ENCODE measurements at places on chromosomes 2 and 18.

DNA sequence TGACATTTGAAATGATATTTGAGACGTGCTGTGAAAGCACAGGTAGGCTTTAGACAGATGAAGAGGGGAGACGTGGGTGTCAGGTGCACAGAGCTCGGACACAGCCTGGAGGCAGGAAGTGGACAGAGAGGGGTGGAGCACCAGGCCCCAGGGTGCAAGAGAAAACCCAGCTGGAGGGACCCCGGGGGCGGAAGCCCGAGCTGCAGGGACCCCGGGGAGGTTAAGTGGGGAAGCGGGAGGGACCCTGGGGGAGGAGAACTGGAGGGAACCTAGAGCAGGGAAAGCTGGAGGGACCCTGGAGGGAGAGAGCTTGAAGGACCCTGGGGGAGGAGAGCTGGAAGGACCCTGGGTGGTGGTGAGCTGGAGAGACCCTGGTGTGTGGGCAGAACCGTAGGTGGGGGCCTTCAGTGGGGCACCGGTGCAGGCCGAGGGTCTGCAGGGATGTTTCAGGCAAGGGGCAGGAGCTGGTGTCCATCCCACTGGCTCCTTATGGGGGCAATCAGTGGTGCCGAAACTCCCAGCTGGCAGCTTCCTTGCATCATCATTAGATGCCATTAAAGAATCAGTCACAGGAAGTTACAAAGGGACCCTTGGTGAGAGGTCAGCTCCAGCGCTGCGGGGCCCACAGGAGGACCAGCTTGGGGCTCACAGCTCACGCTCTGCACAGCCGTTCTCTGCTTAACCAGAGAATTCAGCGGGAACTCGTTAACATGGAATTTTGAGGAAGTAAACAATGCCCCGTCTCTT is 246.6 kb downstream of the EIPR1 start:
- DNase-seq: no peak

GRCh38 chr2:234240917-234241316 is 190.4 kb downstream of the SPP2 start:
- no peak for DNase-seq

GRCh38 chr2:47190188-47190881 is 35.2 kb upstream of the STPG4 start:
- no peak for DNase-seq

GRCh38 chr2:2719015-2719414 is 387.9 kb upstream of the MYT1L start:
- no peak for DNase-seq

DNA sequence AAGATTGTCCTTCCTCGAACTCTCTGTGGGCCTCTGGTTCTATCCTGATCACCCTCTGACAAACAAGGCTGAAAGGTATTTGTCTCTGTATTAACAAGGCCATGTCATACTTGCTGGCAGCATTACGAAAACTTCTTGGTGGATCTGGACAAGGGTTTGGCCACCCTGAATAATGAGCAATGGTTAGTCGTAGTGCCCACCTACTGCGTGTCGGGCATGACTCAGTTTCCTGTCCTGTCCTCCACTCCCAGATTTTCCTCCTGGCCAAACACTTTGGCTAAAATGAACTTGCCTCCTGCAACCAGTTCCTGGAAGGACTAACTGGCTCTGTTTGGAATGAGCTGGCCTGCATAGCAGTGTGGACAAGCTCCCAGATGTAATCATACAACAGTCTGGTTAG is 198.5 kb upstream of the SMIM21 start:
- no peak for DNase-seq

- no peak for DNase-seq
Observed at GRCh38 chr2:223519471-223519870, 82.7 kb downstream of the SCG2 start.

- DNase-seq: no peak
Observed at GRCh38 chr2:98907385-98907784, 28.6 kb downstream of the CRACDL start.

- no peak for DNase-seq
Observed at GRCh38 chr18:74525741-74526140, 8.6 kb upstream of the CNDP1 start.

- DNase-seq: no peak
Observed at GRCh38 chr2:11224887-11225286, 69.6 kb downstream of the SLC66A3 start.

DNA sequence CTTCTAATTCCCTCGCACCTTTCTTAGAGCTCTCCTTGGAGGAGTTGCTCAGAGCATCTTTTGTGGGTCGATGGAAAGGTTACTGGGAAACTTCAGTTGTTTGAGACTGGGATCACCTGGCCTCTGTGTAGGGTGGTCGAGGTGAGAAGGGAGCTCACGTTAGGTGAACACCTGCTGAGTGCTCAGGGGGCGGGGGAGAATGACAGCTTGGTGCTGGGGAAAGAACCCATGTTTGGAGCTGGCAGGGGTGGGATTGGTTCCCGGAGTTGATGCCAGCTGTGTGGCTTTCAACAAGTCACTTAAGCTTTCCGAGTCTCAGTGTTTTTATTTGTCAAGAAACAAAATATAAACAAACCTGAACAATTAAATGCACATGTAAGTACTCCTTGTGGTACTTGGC is 122.3 kb downstream of the GLI2 start:
- no peak for DNase-seq

GRCh38 chr2:190534310-190535120 is at the start of gene NEMP2:
Gene NEMP2 (minus strand): TSS chr2:190534722. CDS start chr2:190534655, 67 bp downstream.
- DNase-seq: peak; percentile 91

DNA sequence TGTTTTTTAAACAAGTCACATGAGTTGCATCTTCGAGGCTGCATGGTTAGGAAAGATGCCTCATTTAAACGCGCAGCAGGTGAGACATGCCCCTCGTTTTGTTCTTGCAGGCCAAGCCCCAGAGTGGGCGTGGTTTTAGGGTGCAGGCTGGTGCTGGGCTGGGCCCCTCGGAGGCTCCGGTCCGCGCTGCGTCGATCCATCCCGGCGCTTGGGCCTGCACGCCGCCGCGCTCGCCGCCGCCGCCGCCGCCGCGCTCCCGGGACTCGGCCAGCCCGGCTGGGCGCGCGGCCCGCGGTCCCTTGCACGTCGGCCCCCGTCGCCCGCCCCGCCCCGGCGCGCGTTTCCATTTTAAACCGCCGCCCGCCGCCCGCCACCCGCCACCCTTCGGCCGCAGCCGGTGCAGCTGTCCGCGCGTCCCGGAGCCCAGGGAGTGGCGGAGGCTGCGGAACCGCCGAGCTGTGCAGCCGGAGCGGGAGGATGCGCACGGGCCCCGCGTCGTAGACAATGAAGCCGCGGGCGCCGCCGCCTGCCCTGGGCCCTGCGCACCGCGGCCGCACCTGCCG is 175.5 kb downstream of the AGAP1 start:
- DNase-seq: peak; percentile 89

DNA sequence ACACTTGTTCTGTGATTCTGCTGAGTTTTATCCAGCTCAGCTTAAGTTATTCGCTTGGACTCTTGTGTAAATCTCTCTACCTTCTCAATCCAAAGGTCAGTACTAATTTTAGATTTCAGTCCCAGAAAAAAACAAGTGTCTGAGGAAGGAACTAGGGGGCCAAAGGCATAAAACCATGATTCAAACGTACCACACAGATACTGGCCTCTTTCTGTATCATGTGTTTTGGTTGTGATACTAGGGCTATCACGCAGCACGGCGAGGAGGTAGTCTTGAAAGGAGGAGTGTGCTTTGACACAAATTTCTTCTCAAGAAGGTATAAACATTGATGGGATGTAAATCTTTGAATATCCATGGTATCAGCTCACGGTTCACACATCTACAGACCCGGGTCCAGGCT is 8.3 kb downstream of the SERPINE2 start:
- no peak for DNase-seq

- DNase-seq: no peak
Observed at GRCh38 chr18:2843146-2843545, 3.7 kb upstream of the EMILIN2 start.

DNA sequence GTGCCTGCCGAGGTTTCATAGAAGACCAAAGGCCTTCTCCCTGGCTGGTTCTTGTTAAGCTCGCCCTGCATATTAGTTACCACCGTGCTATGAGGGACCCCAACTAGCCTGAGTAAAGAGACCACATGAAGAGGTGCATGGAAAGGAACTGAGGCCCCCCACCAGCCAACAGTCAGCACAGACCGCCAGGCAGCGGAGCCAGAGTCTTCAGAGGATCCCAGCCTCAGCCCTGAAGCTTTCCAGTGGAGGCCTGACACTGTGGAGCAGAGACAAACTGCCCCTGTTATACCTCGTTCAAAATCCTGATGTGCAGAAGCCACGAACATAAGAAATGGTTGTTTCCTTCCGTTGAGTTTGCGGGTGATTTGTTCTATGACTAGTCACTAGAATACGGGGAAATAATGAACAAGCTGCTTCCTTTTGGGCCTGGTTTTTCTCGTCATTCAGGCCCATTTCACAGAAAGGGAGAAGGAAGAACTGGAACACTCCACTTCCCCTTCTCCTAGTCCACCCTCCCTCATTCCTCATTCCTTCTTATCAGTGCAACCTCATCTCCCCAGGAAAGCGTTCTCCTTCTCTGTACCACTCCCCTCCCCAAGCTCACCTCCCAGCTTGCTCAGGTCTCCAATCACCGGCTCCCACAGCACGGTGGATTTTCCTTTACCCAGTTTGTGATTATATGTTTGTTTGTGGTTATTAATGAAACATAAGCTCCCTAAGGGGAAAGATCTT is 3.0 kb upstream of the GLI2 start:
- no peak for DNase-seq

GRCh38 chr2:48264627-48265026 is 265.3 kb upstream of the STON1 start:
- DNase-seq: no peak

DNA sequence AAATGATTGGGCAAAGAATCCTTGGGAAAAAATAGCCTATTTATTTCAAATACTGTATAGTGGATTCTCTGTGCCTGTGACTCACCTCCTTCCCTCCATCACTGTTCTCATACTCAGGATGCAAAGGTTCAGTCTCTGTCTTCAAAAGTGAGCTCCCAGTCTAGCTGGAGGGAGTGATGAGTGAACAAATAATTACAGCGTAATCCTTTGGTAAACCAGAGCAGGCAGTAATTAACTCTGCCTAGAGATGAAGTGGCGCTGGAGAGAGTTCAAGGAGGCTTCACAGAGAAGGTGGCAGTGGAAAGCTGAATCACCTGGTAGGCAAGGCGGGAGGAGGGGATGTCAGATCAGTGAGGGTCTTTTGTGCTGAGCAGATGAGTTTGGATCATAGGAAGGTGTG is 6.5 kb downstream of the DGUOK start:
- DNase-seq: peak; percentile 26

DNA sequence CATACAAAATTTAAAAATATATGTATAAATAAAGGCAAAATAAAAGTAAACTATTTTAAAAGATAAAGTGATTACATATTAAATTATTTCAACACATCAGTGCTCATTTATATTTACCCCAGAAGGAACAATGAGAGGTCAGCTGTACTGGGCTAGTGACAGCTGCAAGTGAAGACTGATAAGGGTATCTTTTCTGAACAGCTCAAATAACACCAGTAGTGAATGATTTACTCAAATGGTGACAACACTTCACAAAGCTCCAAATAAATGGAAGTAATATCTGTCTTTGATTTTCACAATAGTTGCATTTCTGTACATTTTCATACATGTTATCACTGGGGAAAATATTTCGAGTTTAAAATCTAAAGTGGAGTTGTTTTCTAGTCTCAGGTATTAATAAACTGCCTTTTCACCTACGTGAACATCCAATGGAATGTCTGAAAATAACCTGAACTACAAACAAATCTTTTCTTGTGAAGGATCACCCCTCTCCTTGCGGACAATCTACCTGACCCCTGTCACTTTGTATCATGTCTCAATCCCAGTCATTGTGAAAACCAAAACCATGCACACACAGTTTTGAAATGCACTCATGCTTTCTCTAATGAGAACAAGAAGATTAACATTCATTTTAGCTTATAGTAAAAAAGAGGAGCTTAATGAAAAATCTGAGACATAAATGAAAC is 1928.8 kb upstream of the CELF4 start:
- no peak for DNase-seq

DNA sequence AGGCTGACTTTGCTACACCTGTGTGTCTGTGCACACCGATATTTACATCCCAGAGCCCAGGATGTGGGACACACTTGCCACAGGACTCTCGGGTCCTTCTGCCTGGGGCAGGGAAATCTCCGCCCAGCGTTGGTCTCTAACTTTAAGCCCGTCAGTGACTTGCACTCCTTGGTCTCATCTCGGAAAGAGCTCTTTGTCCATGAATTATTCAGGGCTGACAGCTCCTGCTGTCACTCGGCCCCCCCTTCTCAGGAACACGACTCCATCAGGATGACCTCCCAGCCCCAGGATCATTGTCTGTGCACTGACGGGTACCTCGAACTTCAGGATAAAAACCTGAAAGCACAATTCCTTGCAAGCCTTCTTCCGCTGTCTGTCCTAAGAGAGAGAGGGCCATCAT is 26.6 kb downstream of the PLB1 start:
- no peak for DNase-seq

GRCh38 chr2:134253804-134254203 is at the start of gene MGAT5:
Gene MGAT5 (plus strand): TSS chr2:134254072. CDS start chr2:134254404, 332 bp downstream.
- no peak for DNase-seq

- DNase-seq: no peak
Observed at GRCh38 chr2:43020296-43020695, 206.1 kb downstream of the ZFP36L2 start.

GRCh38 chr2:24994146-24994724 is 22.5 kb upstream of the DNAJC27 start:
- no peak for DNase-seq

DNA sequence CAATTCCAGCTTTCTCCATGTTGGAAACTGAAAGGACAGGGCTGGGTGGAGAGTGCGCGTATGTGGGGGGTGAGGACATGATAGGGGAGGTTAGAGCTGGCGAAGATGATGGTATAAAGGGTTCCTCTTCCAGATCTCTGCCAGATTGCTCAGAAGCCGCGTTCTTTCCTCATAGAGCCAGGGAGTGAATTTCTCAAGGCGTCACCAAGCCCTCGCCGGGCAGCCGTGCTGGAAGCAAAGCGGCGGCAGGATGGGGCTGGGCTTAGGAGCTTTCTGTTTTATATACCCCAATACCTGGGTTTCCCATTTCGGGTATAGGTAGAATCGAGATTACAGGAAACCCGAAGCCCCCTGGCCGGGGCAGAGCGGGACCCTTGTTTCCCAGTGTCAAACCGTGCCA is 43.8 kb downstream of the DDX18 start:
- no peak for DNase-seq

DNA sequence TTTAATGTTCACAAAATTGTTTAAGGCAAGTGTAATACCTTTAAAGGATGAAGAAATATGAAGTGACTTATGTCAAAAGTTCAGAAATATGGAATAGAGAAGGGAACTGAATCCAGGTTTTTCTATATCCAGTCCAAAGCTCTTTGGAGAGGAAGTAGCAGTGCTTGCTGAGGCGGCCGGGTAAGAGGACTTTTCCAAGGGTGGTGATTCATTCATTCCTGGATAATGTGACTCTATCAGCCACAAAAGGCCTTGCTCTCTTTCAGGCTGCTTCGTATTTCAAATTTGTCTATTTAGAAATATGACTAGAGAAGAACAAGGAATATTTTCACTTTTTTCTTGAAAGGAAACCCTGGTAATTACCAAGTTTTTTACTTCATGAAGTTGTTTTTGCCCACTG is 830.1 kb upstream of the ZEB2 start:
- DNase-seq: no peak

DNA sequence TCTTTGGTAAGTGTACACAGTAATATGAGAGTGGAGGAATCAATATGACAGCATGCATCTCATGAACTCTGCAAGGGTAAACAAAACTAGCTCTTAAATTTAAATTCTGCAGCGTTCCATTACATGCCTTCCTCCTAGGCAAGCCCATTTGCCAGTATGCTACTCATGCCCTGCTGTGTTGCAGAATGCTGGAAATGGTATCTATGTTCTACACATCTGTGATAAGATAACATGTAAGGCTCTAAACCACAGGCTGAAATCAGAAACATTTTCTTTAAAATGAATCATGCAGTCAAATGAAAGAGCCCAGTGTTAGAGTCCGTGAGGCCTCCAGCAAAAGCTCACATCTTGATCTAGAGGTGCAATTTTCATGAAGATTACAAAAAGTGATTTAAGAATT is 112.8 kb upstream of the FN1 start:
- no peak for DNase-seq
